Upper lobe of right lung (tissue), 1 donor: ENCODE measurements at places on chromosomes 4 and X. TPM values are rescaled to one million over a fixed set of nuclear protein-coding genes. Genes with fewer than 3 reads are reported as not detected.

GRCh38 chr4:1449833-1450741, 43.8 kb upstream of the NKX1-1 start:
- DNase-seq = no peak
- H3K36me3 ChIP-seq = no peaks in the 10 kb centered on the region
- no peak overlapping the region for H3K4me3 ChIP-seq

The KLHL34 gene
- total RNA-seq = not detected

The H2BW2 gene
- total RNA-seq = not detected

GRCh38 chr4:10020871-10021652, at the start of gene SLC2A9:
Gene SLC2A9, minus strand, starts transcription at chr4:10021497. Its CDS starts 68 bp downstream, at chr4:10021429.
- H3K4me1 ChIP-seq = peaks cover 34% of the 10 kb centered on the region
- H3K36me3 ChIP-seq = no peaks in the 10 kb centered on the region
- H3K4me3 ChIP-seq = peak within 1 kb of the TSS; percentile 36
- no peaks in the 10 kb centered on the region for H3K27me3 ChIP-seq
- peak within 1 kb of the TSS; percentile 65 for H3K27ac ChIP-seq
- no peak for DNase-seq

DNA sequence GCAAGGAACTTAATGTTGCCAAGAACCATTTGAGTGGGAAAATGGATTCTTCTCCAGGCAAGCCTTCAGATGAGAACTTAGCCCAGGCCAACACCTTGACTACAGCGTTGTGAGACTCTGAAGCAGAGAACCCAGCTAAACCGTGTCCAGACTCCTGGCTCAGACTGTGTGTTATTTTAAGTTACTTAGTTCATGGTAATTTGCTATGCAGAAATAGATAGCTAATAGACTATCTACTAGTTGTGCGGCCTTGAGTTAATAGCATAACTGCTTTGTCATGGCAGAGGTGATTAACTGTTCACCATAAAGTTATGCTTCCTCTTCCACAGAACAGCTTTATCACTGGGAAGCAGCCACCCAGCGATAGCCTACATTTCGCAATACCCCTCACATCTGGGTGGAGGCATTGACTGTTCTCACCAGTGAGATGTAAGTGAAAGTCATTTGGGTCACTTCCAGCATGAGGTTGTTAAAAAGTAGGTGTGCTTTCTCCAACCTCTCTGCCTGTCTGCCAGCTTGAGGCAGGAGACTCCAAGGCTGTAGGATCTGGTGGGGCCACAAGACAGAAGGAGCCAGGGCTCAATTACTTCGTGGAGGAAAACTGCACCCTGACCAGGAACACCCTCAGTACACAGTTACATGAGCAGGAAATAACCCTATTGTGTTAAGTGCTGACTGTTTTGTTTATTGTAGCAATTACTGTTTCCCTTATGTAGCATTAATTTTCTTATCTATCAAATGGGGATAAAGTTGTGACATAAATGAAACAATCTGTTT, 94.2 kb downstream of the GPAT3 start:
- no peak for DNase-seq
- no peak overlapping the region for H3K4me3 ChIP-seq
- no peaks in the 10 kb centered on the region for H3K27me3 ChIP-seq
- H3K4me1 ChIP-seq = peaks cover 14% of the 10 kb centered on the region

The CDKL2 gene
- total RNA-seq = 20.6 TPM

GRCh38 chr4:152515678-152516077, 20.2 kb downstream of the FBXW7 start:
- H3K27me3 ChIP-seq = no peaks in the 10 kb centered on the region
- no peak for DNase-seq
- no peak overlapping the region for H3K27ac ChIP-seq
- no peak overlapping the region for H3K4me3 ChIP-seq

DNA sequence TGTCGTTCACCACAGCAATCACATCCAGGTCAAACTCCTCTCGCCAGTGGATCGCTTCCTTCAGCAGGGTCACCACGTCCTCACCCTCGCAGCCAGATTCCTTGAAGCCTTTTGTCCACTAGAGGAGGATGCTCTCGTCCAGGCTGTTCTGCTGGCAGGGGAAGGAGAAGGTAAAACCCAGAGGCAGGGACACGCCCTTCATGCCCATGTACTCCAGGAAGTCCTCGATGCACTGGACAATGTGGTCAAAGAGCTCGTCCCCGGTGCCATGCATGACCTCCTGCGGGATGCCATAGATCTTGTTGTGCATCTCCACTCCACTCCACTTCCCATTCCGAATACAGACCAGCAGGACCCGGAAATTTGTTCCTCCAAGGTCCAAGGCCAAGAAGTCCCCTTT, 152.4 kb downstream of the TENT5D start:
- H3K27me3 ChIP-seq = no peaks in the 10 kb centered on the region
- DNase-seq = no peak
- H3K36me3 ChIP-seq = no peaks in the 10 kb centered on the region
- no peaks in the 10 kb centered on the region for H3K4me1 ChIP-seq
- H3K27ac ChIP-seq = no peak overlapping the region
- no peak overlapping the region for H3K4me3 ChIP-seq

DNA sequence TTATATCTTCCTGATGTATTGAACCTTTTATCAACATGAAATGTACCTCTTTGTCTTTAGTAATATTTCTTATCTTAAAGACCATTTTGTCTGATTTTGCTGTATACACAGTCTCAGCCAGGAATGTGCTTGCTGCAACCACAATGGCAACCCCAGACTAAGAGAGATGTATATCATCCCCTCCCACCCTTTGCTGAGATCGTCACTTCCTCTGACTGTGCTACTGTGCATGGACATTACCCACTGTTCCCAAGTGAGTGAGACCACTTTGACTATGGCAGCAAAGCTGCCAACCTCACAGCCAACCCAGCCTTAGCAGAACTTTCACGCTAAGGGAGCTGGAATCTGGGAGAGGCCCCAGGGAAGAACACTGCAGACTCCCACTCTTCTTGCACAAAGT, 46.0 kb downstream of the EIF2S3 start:
- no peak for DNase-seq
- H3K4me1 ChIP-seq = no peaks in the 10 kb centered on the region
- H3K36me3 ChIP-seq = no peaks in the 10 kb centered on the region
- H3K4me3 ChIP-seq = no peak overlapping the region
- no peaks in the 10 kb centered on the region for H3K27me3 ChIP-seq
- no peak overlapping the region for H3K27ac ChIP-seq

DNA sequence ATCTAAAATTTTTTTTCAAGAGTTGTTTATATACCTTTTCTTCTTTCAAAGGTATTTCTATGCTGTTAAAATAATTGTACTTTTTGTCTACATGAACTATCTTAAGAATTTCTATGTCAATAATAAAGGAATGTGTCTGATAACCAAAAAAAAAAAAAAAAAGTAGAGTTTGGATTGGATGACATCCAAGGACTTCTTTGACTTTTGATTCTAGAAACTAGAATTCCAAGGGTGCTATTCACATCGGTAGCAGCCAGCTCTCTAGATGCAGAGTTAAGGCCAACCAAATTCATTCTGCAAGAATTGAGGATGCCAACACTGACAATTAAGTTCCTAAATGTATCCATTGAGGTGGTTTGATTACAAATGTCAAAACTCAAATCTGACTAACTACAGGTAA, 42.0 kb upstream of the PRKG2 start:
- no peaks in the 10 kb centered on the region for H3K27me3 ChIP-seq
- no peak for DNase-seq
- H3K4me1 ChIP-seq = no peaks in the 10 kb centered on the region
- H3K36me3 ChIP-seq = no peaks in the 10 kb centered on the region
- no peak overlapping the region for H3K4me3 ChIP-seq

The CCDC160 gene
- not detected for total RNA-seq

DNA sequence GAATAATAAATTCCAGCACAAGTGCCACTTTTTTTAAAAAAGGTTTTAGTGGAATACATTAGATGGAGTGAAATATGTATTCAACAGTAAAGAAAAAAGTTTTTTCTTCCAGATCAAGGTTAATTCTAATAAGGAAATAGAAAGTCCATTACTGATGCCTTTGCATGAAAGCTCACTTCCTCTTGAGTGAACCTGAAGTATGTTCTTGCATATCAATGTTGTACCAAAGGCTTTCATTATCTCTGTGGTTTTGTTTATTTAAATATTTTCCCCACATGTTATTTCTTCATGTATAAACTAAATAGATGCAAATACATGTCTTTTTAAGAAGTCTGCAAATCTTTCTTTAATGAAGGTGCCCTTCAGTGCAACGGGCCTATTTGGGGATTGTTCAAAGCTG, 307.9 kb downstream of the C4orf33 start:
- no peaks in the 10 kb centered on the region for H3K4me1 ChIP-seq
- H3K36me3 ChIP-seq = no peaks in the 10 kb centered on the region
- no peak overlapping the region for H3K27ac ChIP-seq
- H3K4me3 ChIP-seq = no peak overlapping the region

GRCh38 chrX:143025628-143026027, at the start of gene SPANXN4:
Gene SPANXN4, plus strand, starts transcription at chrX:143025928. Its CDS starts 87 bp downstream, at chrX:143026015.
- DNase-seq = no peak
- no peak within 1 kb of the TSS for H3K4me3 ChIP-seq

The PCYT1B gene
- 0.14 TPM for total RNA-seq

DNA sequence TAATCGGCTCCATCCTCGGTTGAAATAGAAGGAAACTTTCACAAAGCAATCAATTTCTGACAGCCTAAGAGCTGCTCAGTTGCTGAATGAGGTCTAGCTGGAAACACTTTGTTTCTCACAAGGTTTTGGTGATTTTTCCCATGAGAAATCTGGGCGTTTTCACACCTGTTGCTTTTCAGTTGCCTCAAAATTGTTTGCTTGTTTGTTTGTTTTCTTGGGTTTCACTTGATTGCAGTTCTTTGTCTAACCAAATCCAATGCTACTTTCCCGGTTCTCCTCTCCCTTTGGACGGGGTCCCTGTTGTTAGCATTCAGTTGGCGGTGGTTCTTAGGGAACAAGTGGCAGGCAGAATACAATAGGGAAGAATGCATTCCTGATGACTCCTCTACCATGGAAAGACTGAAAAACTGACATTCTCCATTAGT, 135.5 kb downstream of the PALLD start:
- H3K27ac ChIP-seq = peak overlapping the region; percentile 39
- DNase-seq = no peak
- H3K27me3 ChIP-seq = peaks cover 15% of the 10 kb centered on the region
- H3K4me3 ChIP-seq = peak overlapping the region; percentile 63
- H3K4me1 ChIP-seq = peaks cover 21% of the 10 kb centered on the region

The EVC gene
- 27.6 TPM for total RNA-seq

The TBCK gene
- total RNA-seq = 51.7 TPM

- H3K4me3 ChIP-seq = no peak overlapping the region
- H3K36me3 ChIP-seq = no peaks in the 10 kb centered on the region
- H3K27me3 ChIP-seq = no peaks in the 10 kb centered on the region
- DNase-seq = no peak
Measured at GRCh38 chr4:146443525-146443924, 78.2 kb downstream of the SLC10A7 start.

DNA sequence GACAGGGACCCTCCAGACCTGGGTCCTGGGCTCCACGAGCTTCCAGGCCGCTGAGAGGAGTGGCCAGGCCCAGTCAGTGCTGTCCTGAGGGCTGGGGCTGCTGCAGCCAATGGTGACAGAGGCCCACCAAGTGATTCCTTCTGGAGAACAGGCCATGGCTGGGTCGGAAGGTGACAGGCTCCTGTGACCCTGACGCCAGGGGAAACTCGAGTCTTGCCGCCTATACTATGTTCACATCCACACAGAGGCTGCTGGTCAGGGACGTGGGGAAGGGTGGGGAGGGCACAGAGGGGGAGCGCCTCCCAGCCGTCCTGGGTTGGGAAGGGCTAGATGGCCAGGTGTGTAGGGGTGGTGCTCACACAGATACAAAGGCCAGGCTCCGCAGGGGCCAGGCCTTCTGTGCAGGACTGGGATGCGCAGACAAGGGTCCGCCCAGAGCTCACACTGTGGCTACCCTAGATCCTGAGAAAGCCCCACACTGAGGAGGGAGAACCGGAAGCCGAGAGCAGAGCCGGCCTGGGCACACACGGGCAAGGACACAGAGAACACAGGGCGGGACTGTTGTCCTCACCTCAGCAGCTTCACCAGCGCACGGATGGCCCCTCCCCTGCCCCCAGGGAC, 81.4 kb downstream of the HTRA3 start:
- no peaks in the 10 kb centered on the region for H3K36me3 ChIP-seq
- H3K27me3 ChIP-seq = no peaks in the 10 kb centered on the region
- no peak overlapping the region for H3K4me3 ChIP-seq

DNA sequence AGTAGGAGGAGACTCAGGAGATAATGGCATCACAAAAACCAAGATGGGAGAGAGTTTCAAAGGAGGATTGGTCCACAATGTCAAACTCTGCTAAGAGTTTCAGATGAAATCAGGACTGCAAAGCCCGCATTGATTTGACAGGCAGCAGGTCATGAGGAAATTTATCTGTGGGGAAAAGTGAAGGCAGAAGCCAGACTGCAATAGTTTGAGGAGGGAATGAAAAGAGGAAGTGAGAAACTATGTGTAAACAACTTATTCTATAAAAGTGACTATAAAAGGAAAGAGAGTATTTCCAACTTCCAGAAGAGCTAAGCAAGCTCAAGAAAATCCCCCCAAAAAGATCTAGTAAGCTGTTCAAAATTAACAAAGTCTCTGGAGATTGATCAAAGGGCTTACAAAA, 66.3 kb upstream of the DGKK start:
- no peaks in the 10 kb centered on the region for H3K4me1 ChIP-seq
- no peak for DNase-seq
- no peaks in the 10 kb centered on the region for H3K36me3 ChIP-seq
- H3K4me3 ChIP-seq = no peak overlapping the region

DNA sequence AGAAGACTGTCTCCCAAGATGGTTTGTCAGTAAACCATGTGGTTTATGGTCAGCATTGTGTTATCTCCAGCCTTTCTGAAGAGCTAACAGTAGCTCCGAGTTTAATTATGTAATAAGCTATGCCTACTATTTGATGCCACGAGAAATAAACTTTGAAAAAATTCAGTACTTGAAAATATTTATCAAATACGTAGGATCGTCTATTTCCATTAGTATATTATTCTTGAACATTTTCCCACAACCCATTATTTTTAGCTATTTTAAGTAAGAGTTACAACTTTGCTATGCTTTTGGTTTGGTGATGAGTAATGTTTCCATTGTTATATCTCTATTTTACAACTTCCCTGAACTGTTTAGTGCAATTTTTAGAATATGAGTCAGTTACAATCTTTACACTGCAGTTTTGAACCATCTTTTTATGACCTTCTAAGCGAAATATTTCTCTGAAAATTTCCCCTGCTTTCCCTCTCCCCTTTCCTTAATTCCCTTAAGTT, 44.5 kb upstream of the TRIM2 start:
- H3K27me3 ChIP-seq = no peaks in the 10 kb centered on the region
- H3K27ac ChIP-seq = no peak overlapping the region
- H3K4me3 ChIP-seq = no peak overlapping the region
- DNase-seq = no peak
- H3K36me3 ChIP-seq = no peaks in the 10 kb centered on the region
- no peaks in the 10 kb centered on the region for H3K4me1 ChIP-seq
